ENCODE measurements at places on chromosomes 2 and 18.
A peak's percentile ranks its signal among the peaks of the same experiment; 100 is the strongest.

GRCh38 chr2:113760400-113760799 lies 4.0 kb upstream of the SLC35F5 start:
- peak; percentile 55 for DNase-seq
- no peak overlapping the region for H3K4me3 ChIP-seq
- no peaks in the 10 kb centered on the region for H3K27me3 ChIP-seq
- no peaks in the 10 kb centered on the region for H3K36me3 ChIP-seq
- peaks cover 30% of the 10 kb centered on the region for H3K4me1 ChIP-seq
- H3K27ac ChIP-seq, result no peak overlapping the region

DNA sequence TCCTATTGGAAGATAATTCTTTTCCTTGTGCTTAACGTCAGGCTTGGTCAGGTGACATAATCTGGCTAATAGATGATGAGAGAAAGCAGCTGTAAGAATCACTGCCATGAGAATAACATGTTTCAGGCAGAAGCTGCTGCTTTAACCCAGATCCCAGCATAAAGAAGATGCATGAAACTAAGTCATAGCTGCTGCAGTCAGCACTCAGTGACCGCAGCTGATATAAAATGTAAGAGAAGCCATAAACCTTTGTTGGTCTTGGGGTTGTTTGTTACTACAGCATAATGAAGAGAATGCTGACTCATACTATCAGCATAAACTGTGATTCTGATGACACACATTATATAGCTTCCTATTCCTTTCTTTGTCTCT lies 274.3 kb upstream of the TRIB2 start:
- H3K4me3 ChIP-seq, result no peak overlapping the region
- H3K4me1 ChIP-seq, result peaks cover 3% of the 10 kb centered on the region
- DNase-seq, result peak; percentile 41
- no peaks in the 10 kb centered on the region for H3K36me3 ChIP-seq
- H3K27me3 ChIP-seq, result no peaks in the 10 kb centered on the region
- H3K27ac ChIP-seq, result no peak overlapping the region

- no peak overlapping the region for H3K4me3 ChIP-seq
- no peaks in the 10 kb centered on the region for H3K4me1 ChIP-seq
- H3K27me3 ChIP-seq, result peaks cover 17% of the 10 kb centered on the region
- no peaks in the 10 kb centered on the region for H3K36me3 ChIP-seq
- H3K27ac ChIP-seq, result no peak overlapping the region
- no peak for DNase-seq
These were observed 43.4 kb upstream of the ASB18 start for GRCh38 chr2:236307641-236308040.

DNA sequence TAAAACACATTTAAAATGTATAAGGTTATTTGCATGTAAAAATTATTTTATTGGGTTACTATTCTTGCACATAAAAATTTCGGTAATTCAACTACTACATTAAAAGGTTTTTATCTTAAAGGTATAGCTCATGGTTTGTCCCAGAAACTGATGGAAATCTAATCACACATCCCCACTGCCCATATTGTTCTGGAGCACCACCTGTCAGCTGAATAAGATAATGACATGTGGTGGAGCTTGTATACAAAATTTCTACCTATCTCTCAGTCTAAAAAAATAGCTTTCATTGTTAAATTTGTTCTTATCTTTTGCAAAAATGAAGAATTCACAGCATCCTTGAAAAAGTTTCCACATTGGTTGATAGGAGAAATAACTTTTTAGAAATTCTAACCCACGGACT lies 18.3 kb downstream of the ERBB4 start:
- no peaks in the 10 kb centered on the region for H3K27me3 ChIP-seq
- no peak overlapping the region for H3K27ac ChIP-seq
- H3K4me1 ChIP-seq, result no peaks in the 10 kb centered on the region
- no peaks in the 10 kb centered on the region for H3K36me3 ChIP-seq

GRCh38 chr2:240959941-240960308 lies 38.5 kb upstream of the SNED1 start:
- no peak for DNase-seq
- H3K4me3 ChIP-seq, result no peak overlapping the region
- H3K27ac ChIP-seq, result no peak overlapping the region
- no peaks in the 10 kb centered on the region for H3K27me3 ChIP-seq
- H3K36me3 ChIP-seq, result no peaks in the 10 kb centered on the region
- H3K4me1 ChIP-seq, result peaks cover 14% of the 10 kb centered on the region

DNA sequence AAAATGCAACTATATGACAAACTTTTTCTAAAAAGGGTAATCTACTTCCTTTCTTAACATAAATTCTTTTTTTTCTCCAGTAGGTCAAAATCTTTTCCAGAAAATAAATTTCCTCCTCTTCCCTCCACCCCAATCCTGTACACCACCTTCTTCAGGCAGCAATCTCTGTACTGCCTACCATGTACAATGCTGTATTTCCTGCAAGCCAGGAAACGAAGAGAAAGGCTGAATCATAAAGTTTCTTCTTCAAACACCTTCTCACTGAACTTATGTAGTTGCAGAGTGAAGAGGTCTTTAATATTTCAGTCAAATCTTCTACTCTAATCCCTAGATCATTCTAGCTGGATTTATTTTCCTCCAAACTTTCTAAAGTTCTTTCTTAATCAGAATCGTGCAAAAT lies 18.2 kb upstream of the C2orf66 start:
- DNase-seq, result no peak
- no peaks in the 10 kb centered on the region for H3K36me3 ChIP-seq
- no peak overlapping the region for H3K27ac ChIP-seq
- peaks cover 18% of the 10 kb centered on the region for H3K4me1 ChIP-seq
- H3K27me3 ChIP-seq, result no peaks in the 10 kb centered on the region
